ENCODE measurements at places on chromosomes 11 and 22. TPM values are rescaled to one million over a fixed set of nuclear protein-coding genes. Genes with fewer than 3 reads are reported as not detected.

TRPC6 gene
- total RNA-seq = 1.2 TPM

OR2AG1 gene
- not detected for total RNA-seq

USP2 gene
- total RNA-seq = 0.41 TPM

CATSPER1 gene
- total RNA-seq = not detected

FBLN1 gene
- 6.6 TPM for total RNA-seq

E2F8 gene
- total RNA-seq = 0.53 TPM

FAM83F gene
- 0.18 TPM for total RNA-seq

ALDH3B1 gene
- 2.9 TPM for total RNA-seq

FXYD2 gene
- 89.7 TPM for total RNA-seq

DRD4 gene
- total RNA-seq = not detected

C22orf23 gene
- total RNA-seq = 0.41 TPM

SCGB1C1 gene
- not detected for total RNA-seq

PATE4 gene
- not detected for total RNA-seq

MAPK8IP1 gene
- total RNA-seq = 8.9 TPM

CEND1 gene
- total RNA-seq = 0.58 TPM

PGGHG gene
- 19.7 TPM for total RNA-seq

GGT1 gene
- 8.2 TPM for total RNA-seq

APOL1 gene
- total RNA-seq = 77.0 TPM

ADAMTS15 gene
- total RNA-seq = 8.5 TPM

C11orf87 gene
- total RNA-seq = 0.12 TPM

CCDC89 gene
- 0.63 TPM for total RNA-seq

OR4A16 gene
- total RNA-seq = not detected

PACSIN3 gene
- 16.8 TPM for total RNA-seq
